Renal pelvis (tissue), 12 donors: ENCODE measurements at places on chromosomes 7 and 10.

- no peak for DNase-seq
These were observed 129.2 kb downstream of the SRI start for GRCh38 chr7:88090671-88091070.

DNA sequence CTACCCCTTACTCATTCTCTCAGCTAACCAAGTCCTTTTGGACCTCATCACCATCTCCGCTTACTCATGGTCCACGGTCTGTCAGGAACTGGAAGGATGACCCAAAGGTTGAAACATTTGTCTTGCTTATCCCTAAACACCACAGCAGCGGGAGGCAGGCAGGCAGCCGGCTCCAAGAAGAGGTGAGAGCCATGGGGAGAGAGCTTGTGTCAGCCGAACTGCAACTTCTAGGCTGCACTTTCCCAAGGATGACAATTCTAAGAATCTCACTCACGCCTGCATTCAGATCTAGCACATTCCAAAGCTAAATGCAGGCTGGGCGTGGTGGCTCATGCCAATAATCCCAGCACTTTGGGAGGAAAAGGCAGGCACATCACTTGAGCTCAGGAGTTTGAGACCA is 86.0 kb downstream of the SPDYE5 start:
- DNase-seq = no peak

DNA sequence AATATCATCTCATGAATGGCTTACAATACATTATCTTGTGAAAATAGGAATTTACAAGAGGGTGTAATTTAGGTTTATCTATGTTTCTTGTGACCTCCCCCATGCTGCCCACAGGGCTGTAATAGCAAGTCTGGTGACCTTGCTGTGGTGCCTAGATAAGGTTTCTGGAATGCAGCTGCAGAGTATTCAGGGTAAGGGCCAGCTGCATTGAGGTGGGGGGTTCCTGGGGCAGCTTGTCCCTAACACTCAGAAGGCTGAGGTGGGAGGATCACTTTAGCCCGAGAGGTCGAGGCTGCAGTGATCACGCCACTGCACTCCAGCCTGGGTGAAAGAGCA is 5.3 kb upstream of the DHTKD1 start:
- no peak for DNase-seq

DNA sequence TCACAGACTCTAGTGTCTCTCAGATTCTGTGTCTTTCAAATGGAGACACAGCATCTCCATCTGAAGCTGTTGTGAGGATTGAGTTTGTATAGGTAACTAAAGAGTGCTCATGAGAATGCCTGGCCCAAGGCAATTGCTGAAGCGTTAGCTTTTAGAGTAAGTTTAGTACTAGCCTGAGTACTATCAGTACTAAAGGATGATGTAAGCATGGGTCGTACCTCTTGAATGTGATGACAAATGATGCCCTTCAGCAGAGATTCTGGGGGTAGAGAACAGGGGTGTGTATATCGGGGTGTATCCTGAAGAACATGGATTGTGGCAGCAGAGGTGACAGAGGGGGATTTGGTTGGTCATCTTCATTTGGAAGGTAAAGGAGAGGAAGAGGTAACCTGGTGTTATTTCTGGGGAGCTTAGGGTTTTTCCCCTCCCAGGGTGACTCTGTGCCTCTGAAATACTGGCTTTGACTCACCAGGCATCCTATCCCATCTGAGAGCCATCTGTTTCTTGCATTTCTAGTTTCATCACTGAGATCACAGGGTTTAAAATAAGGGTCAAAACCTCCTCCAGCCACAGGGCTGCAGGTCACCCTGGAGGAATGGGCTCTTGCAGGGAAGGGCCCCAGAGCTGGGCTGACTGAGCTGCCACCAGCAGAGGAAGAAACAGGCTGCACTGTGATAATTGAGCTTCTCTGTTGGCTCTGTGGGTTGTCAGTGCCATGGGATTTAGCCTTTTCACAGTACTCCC is 756.0 kb downstream of the KCNMA1 start:
- DNase-seq = no peak
